CD8-positive, alpha-beta memory T cell (primary cell): ENCODE measurements at places on chromosomes 12 and 14. TPM values are rescaled to one million over a fixed set of nuclear protein-coding genes. Genes with fewer than 3 reads are reported as not detected.

P2RX2 gene
- not detected for total RNA-seq

AICDA gene
- 0.18 TPM for total RNA-seq

KRT72 gene
- not detected for total RNA-seq

GALNT9 gene
- 0.18 TPM for total RNA-seq

KIF5A gene
- total RNA-seq = 1.8 TPM

KRT86 gene
- 0.31 TPM for total RNA-seq

TGM1 gene
- total RNA-seq = 3.7 TPM

ARHGDIB gene
- total RNA-seq = 495 TPM

SLCO1B1 gene
- total RNA-seq = not detected

MMP19 gene
- total RNA-seq = 1.0 TPM

CHST11 gene
- total RNA-seq = 47.8 TPM

SYNE3 gene
- 37.6 TPM for total RNA-seq

KRT75 gene
- total RNA-seq = not detected

TMTC2 gene
- total RNA-seq = 2.5 TPM

HHIPL1 gene
- total RNA-seq = 0.04 TPM

SLC8A3 gene
- not detected for total RNA-seq

ZBTB42 gene
- total RNA-seq = 3.3 TPM

TSPAN8 gene
- total RNA-seq = not detected

OAS2 gene
- 46.6 TPM for total RNA-seq

SRRM4 gene
- not detected for total RNA-seq

PCED1B gene
- 52.8 TPM for total RNA-seq

SDR9C7 gene
- not detected for total RNA-seq

NCOR2 gene
- 96.6 TPM for total RNA-seq

SLC25A47 gene
- not detected for total RNA-seq

CD69 gene
- 66.8 TPM for total RNA-seq

VDR gene
- total RNA-seq = 83.4 TPM

TOMM20L gene
- total RNA-seq = 0.37 TPM

NPAS3 gene
- not detected for total RNA-seq

CEP290 gene
- 15.9 TPM for total RNA-seq

AQP2 gene
- not detected for total RNA-seq

PLEKHH1 gene
- 0.86 TPM for total RNA-seq

ZFYVE1 gene
- total RNA-seq = 11.7 TPM

TSPAN19 gene
- not detected for total RNA-seq

VCPKMT gene
- 16.5 TPM for total RNA-seq

ACTR6 gene
- 35.1 TPM for total RNA-seq

ARHGEF25 gene
- 1.4 TPM for total RNA-seq

SLC6A15 gene
- total RNA-seq = not detected

TBC1D30 gene
- 1.7 TPM for total RNA-seq

TESPA1 gene
- 77.3 TPM for total RNA-seq

CREBL2 gene
- total RNA-seq = 21.2 TPM

PTPN6 gene
- total RNA-seq = 456 TPM

ACSM4 gene
- total RNA-seq = not detected

LYZ gene
- total RNA-seq = 8.7 TPM

MANSC4 gene
- not detected for total RNA-seq

GYS2 gene
- total RNA-seq = not detected
